ENCODE measurements at places on chromosomes 12 and 14.

DNA sequence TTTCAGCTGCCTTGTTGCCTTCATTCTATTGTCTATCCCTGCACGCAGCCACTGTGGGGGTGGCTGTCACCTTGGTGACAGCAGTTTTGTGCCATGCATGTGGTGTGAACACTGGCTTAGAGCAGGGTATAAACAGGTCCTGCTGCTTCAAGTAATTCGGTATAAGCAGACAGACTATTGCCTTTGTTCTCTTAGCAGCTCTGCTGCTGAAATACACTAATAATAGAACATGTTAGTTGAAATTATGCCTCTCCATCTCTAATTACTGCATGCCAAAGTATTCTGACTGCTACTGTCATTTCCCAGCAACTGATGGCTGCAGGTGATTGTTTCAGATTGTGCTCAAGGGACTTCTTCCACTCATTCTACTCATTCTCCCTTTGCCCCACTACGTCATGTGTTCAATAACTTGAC lies 34.6 kb downstream of the PTPRO start:
- DNase-seq, result no peak

GRCh38 chr12:43336962-43337555 lies 214.9 kb downstream of the ADAMTS20 start:
- DNase-seq, result no peak

GRCh38 chr12:70080566-70080965 lies 162.7 kb upstream of the CNOT2 start:
- DNase-seq, result no peak

GRCh38 chr14:68548194-68549076 lies 244.4 kb downstream of the ZFP36L1 start:
- DNase-seq, result no peak

GRCh38 chr14:61889914-61890351 lies 127.7 kb downstream of the SNAPC1 start:
- DNase-seq, result no peak

DNA sequence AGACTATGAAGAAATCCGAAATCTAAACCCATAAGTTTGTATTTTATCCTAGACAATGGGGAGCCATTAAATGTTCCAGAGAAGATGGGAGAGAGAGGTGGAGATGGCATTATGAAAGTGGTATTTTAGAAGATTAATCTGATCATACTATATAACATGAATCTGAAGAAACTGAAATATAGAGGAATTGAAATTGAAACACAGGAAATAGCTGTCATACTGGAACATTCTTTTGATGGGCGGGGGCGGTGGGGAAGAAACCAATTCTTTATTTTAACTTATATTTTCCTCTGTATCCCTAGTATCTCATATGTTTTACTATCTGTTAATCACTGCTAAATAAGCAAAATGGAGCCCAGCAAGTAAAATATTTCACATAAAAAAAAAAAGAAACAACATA lies 27.0 kb upstream of the FOXN3 start:
- no peak for DNase-seq

GRCh38 chr12:10098791-10099190 lies at the start of gene CLEC1A:
TSS of gene CLEC1A (minus strand) at chr12:10098985. CDS start at chr12:10098922, 63 bp downstream.
- DNase-seq, result no peak

GRCh38 chr12:72815421-72815820 lies 543.3 kb downstream of the TRHDE start:
- DNase-seq, result no peak

GRCh38 chr14:52175982-52176502 lies 91.5 kb upstream of the PTGDR start:
- peak; percentile 8 for DNase-seq

DNA sequence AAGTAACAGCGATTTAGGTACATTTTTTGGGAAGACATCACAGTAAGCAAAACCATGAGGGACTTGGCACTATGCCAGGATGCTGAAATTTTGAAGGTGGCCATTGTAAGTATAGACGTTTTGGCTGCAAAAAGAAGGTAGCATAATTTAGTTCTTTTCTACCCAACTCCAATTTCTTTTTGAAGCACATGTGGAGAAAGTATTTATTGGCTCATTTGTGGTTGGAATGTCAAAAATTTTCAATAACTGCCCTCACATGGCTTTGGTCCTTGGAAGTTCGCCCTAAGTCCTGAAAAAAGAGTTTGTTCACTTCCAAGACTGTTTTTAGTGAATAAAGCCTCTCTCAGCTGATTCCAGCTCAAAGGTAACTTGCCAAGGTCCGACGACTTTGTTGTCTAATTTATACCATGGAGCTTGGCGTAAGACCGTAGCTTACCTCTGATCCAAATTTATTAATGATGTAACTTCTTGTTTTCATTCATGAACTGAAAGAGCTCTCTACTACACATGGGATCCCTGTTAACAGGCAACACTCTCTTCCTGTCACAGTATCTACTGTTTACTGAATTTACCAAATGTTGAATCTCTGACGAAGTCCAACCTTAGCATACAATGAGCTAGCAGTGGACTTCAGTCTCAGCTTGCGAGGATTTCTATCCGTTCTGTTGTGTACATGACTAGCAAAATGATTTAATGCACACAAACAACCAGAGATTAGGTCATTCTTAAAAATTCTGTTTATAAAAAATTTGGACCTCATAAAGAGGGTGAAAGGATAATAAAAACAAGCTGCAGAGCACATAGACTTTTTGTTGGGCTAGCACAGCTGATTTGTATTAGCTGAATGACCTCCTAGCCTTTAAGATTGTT lies 49.0 kb downstream of the MSRB3 start:
- no peak for DNase-seq

GRCh38 chr14:92926931-92927330 lies 4.0 kb downstream of the CHGA start:
- DNase-seq, result no peak

- DNase-seq, result no peak
These were observed 101.4 kb downstream of the DUSP16 start for GRCh38 chr12:12460935-12461922.

DNA sequence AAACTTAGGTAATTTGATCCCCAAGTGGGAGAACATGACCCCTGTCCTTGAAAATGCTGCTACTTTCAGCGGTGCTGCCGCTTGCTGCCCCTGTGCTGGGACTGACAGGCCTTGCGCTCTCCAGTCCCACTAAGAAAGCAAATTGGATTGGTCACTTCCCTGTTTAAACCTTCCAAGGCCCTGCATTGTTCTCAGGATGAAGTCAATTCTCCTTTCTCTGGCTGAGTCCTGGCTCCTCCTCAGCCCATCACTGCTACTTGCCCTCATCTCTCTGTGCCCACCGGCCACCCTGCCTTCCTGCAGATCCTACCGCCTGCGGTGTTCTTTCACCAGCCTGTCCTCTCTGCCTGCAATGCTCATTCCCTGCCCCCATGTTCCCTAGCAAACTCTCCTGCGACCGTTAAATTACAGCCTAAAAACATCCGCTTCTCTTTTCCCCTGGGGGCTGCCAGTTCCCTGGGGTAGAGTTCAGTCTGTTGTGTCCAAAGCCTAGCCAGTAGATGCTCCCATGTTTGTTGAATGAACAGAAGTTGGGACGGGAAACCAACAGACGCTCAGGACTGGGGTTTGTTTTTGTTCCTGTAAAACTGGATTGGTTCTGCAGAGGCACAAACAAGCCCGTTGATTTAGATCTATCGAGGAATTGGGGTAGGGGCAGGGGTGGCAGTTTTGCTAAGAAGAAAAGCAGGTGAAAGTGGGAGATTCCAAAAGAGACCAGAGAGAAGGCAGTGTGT lies 127.3 kb upstream of the HIF1A start:
- no peak for DNase-seq

DNA sequence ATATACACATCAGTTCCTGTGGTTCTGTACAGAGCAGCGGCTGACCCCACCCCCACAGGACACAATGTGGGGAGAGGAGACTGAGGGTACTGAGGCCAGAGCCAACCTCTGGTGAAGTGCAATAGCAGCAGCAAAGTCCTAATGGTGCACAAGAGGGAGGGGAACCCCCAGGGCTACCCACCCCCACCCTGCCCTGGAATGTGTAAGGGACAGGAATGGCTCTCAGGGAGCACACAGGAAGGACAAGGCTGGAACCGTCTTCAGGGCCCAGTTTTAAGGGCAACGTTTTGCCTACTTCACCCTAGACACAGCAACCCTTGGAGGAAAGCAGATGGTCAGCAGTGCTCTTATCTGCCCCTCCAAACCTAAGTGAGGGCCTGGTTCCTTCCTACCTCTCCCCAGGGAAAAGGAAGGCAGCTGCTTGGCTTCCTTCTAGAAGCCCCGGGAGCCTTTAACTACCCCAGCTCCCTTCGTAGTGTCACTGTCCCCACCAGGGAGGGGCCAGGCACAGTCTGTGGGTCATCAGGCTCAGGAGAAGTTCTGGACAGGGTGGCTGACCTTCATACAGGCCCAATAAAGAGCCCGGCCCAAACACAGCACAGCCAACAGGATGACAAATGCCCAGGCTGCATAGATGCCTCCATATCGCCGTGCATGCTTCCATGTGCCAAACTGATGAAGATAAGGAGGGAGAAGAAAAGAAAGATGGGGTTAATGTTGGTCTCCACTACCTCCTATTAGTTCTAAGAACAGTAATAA lies 3.0 kb downstream of the PIP4P1 start:
- no peak for DNase-seq

DNA sequence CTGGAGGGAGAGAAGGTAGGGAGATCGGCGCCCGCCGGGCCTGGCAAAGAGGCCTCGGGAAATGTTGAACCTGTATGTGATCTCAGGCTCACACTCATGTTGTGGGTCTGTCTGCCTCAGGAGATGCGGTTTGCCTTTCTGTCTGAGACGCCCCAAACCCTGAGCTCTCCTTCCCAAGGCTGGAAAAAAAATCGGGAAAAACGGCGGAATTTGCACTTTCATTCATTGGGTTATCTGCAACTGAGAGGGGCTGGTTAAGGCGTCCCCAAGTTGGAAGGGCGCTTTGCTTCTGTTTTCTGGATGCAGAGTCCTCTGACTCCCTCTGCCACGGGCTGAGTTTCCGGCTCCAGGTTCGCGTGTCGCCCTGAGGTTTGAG lies 5.0 kb upstream of the HOXC9 start:
- DNase-seq, result no peak

GRCh38 chr14:71264260-71264659 lies 357.0 kb downstream of the PCNX1 start:
- DNase-seq, result no peak

DNA sequence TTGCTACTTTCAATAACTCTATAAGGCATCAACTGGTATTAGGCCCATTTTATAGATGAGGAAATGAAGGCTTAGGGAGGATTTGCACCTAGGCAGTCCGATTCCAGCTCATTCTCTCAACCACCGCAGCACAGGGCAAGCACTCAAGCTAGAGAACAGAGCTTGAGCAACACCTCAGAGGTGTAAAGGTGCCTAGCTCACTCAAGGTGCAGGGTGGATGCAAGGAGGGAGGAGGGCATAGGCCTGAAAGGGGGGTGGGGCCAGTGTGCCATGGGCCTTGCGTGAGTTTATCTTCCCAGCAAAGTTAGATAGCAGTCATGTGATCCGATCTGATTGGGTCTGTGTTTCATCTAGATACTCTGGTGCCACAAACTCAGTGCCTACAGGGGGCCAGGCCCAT lies 10.2 kb upstream of the EMP1 start:
- DNase-seq, result no peak

- DNase-seq, result no peak
These were observed 27.2 kb upstream of the PPP2R5C start for GRCh38 chr14:101734246-101734847.

DNA sequence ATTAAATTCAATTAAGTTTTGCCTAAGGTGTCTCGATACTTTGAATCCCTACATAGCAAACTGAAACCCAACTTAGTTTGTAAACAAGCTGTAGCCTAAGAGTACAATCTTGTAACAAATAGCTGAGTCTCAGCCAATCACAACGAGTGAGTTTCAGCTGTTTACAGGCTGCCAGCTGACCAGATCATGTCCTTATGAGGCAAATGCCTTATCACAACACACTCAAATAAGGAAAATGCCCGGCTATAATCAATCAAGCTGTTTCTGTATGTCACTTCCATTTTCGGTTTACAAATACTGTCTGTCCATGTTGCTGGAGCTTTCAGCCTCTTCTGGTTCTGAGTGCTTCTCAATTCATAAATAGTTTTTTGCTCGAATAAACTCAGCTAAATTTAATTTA lies 943.8 kb downstream of the SLC16A7 start:
- no peak for DNase-seq

GRCh38 chr14:89866458-89866857 lies 88.1 kb downstream of the EFCAB11 start:
- DNase-seq, result no peak

DNA sequence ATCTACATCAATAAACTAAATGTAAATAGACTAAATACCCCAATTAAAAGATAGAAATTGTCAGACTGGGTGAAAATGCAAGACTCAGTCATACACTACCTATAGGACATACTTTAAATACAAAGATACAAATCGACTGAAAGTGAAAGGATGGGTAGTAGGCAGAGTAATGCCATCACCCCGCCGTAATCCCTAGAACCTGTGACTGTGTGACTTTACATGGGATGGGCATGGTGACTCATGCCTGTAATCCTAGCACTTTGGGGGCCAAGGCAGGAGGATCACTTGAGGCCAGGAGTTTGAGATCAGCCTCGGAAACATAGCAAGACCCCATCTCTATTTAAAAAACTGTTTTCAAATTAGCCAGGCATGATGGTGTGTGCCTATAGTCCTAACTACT lies 2.6 kb upstream of the EVL start:
- no peak for DNase-seq

DNA sequence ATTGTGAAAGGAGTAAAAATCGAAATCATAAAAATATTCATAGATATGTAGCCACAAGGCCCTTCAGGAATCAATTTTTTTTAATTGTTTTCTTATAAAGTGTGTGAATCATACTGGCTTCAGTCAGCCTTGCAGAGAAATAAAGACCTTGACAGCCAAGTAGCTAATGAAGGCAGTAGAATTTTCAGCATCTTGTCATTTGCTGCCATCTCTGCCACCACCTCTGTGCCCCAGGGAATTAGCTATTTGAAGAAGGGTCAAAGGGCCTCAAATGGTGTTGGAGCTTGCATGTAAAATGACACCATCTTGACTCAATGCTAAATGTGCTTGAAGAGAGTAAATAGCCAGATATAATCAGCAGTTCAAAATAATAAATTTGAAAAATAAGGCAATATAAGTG lies 359.4 kb upstream of the DCN start:
- no peak for DNase-seq

GRCh38 chr12:14905269-14906004 lies 19.8 kb upstream of the MGP start:
- DNase-seq, result no peak

DNA sequence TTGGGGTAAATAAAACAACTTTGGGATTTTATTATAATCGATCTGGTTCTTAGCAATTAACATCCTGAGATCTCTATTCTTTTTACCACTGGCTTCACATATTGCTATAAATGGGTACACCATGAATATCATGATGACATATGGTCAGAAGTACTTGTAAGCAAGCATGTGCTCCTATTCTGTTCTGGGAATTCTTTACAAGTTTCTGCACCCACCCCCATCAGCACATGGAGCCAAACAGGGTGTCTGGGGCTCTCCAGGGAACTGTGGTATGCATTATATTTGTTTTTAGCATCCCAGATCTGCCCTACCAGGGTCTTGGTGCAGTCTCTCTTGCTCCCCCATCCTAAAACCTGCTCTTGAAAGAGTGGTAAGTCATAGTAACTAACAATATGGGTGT lies 31.3 kb downstream of the DMAC2L start:
- no peak for DNase-seq

- DNase-seq, result no peak
These were observed 2.8 kb upstream of the TMEM229B start for GRCh38 chr14:67491285-67491684.

- no peak for DNase-seq
These were observed 168.6 kb downstream of the ALX1 start for GRCh38 chr12:85448548-85449139.
